ENCODE measurements at places on chromosomes 7 and 10. TPM values are rescaled to one million over a fixed set of nuclear protein-coding genes. Genes with fewer than 3 reads are reported as not detected.

KLLN gene
- 0.54 TPM for total RNA-seq

FRA10AC1 gene
- total RNA-seq, result 22.5 TPM

SSC4D gene
- total RNA-seq, result 0.77 TPM

WNT8B gene
- 0.43 TPM for total RNA-seq

NKX1-2 gene
- total RNA-seq, result not detected

MMP21 gene
- not detected for total RNA-seq

ITPRID1 gene
- total RNA-seq, result not detected

CFAP69 gene
- total RNA-seq, result not detected

LRRC18 gene
- total RNA-seq, result not detected

CALD1 gene
- total RNA-seq, result 7.2 TPM

RTKN2 gene
- 2.7 TPM for total RNA-seq

FAM25G gene
- total RNA-seq, result not detected

TCAF2 gene
- total RNA-seq, result 34.7 TPM

GDF10 gene
- 0.49 TPM for total RNA-seq

SLC18A3 gene
- total RNA-seq, result not detected

ARMC3 gene
- total RNA-seq, result not detected

FKBP9 gene
- 0.93 TPM for total RNA-seq

ERVW-1 gene
- total RNA-seq, result not detected

COL1A2 gene
- total RNA-seq, result 6.0 TPM

TFR2 gene
- 20.7 TPM for total RNA-seq

THSD7A gene
- not detected for total RNA-seq

ADCY1 gene
- total RNA-seq, result 1.5 TPM

NAT16 gene
- total RNA-seq, result not detected

COL28A1 gene
- total RNA-seq, result not detected

RAPGEF5 gene
- total RNA-seq, result 0.54 TPM

DHX32 gene
- 14.0 TPM for total RNA-seq

TWIST1 gene
- total RNA-seq, result 7.5 TPM

FBH1 gene
- 62.9 TPM for total RNA-seq

OR6B1 gene
- not detected for total RNA-seq

SCIN gene
- total RNA-seq, result not detected

CXCL12 gene
- not detected for total RNA-seq

All from activated CD4-positive, alpha-beta T cell treated with anti-CD3 and anti-CD28 coated beads, Interleukin-2, amount 10 ng/mL, durations not matched to agents 24 days and 14 days (primary cell).